ENCODE measurements at places on chromosomes 2 and 18.

DNA sequence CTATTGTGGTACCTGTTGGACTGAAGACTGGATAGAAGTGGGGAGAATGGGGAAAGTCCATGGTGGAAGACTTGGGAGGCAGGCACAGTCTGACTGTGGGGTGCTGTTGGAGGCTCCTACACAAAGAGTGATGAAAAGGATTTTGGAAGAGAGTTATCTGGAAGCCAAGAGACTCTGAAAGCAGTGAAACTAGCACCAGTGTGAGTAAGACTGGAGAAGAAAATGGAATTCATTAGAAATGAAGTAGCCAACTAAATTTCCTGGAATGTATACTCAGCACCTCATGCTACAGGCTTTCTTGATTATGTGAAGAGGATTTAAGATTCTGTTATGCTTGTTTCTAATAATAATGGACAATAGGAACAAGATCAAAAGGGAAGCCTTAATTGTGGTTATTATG, 27.7 kb downstream of the ELP2 start:
- no peak for DNase-seq

- no peak for DNase-seq
Observed at GRCh38 chr2:231341100-231341499, 54.4 kb upstream of the B3GNT7 start.

DNA sequence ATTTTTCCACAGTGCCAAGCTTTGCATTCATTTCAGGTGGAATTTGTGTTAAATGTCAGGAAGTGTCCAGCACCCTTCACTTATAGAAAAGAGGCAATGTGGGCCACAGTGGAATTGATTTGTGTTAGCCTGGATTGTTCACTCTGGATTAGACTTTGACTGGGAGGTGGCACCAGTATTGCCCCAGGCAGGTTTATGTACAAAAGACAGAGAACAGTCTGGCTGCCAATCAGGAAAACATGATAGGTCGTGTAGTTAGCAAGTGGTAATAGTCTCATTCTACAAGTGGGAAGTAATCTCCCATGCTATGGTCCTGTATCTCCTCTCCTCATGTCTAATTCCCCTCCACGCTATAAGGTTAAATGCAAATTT, 45.6 kb downstream of the RAB27B start:
- DNase-seq, result no peak

DNA sequence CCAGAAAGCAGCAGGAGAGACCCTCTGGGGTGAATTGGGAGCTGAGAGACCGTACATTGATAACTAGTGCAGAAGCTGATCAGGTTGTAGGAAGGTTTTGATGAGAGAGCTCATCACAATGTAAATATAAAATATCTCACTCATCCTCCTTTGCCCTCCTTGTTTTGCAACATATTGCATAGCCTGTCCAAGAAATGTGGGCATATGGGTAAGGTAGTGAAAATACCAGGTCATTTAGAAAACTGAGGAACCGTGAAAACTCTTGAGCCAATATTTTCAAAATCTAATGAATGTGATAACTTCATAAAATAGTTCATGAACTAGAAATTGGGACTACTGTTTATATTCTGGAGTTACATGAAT, 31.4 kb downstream of the C18orf54 start:
- DNase-seq, result no peak

GRCh38 chr2:102977426-102978090, 215.7 kb downstream of the TMEM182 start:
- DNase-seq, result no peak

DNA sequence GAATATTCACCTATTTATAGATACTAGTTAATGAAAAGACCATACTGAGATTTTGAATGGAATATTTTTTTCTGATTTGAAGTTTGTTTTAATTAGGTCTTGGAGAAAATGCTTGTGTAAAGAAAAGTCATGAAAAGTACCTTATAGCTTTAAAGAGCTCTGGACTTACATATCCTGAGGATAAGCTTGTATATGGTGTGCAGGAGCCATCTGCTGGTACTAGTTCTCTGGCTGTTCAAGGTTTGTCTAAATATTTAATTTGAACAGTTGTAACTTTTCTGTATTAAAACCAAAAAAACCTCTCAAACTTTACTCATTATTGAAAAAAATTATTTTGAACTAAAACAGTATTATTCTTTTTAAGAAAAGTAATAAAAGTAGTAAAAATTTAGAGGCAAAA, 50.1 kb downstream of the UBR3 start:
- no peak for DNase-seq

GRCh38 chr2:218567797-218568189, 358 bp downstream of the USP37 start:
- DNase-seq, result no peak

GRCh38 chr2:62254424-62255266, 58.7 kb downstream of the B3GNT2 start:
- no peak for DNase-seq

DNA sequence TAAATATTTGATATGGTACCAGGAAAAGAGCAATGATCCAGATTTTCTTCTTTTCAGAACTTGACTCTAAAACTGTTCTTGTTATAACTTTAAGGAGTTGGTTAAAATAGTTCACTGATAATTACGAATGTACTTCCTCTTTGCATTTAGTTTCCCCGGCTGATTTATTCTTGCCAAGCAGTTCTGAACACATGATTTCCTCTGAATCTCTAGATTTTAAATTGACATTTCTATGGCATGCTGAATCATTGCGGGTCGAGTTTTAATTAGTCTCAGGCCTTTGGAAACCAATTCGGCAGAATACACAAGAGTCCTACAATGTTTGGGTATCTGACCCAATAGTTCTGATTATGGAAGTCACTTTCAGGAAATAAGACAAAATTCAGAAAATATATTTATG, 37.3 kb upstream of the DNAH7 start:
- no peak for DNase-seq

GRCh38 chr2:105438104-105438929, 39.5 kb upstream of the FHL2 start:
- no peak for DNase-seq

DNA sequence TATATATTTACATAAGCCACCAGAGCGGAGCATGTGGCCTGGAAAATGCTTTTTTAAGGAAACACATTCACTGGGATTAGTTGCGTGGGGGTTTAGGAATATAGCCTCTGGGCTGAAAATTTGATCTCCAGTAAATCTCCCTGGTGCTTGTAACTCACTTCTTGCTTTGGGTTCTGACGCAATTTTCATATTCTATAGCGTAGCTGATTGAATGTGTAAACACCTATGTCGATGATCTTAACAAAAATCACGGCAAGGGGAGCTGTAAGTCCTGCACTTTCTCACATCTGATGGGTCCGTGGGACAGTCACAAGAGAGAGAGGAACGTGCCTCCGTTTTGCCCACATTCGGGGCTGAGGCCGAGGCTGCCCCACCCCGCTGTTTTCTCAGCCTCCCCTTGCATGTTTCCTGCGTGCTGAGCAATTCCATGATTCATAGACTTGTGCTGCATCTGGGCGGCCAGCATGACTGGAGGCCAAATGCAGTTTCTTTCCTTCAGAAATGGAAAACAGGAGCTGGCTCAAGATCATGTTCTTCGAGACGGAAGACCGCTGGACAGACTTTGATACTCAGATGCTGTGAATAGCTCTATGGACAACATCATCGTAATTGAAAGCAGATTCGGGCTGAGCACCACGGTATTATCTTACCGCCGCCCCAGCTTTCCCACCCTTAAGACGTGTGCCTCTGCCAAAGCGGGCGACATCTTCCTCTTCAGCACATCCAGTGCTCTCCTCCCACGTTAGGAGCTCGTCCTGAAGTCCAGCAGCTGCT, 109.2 kb downstream of the TMEM18 start:
- DNase-seq, result no peak
